ENCODE measurements at places on chromosomes 1 and 21. TPM values are rescaled to one million over a fixed set of nuclear protein-coding genes. Genes with fewer than 3 reads are reported as not detected.

DNA sequence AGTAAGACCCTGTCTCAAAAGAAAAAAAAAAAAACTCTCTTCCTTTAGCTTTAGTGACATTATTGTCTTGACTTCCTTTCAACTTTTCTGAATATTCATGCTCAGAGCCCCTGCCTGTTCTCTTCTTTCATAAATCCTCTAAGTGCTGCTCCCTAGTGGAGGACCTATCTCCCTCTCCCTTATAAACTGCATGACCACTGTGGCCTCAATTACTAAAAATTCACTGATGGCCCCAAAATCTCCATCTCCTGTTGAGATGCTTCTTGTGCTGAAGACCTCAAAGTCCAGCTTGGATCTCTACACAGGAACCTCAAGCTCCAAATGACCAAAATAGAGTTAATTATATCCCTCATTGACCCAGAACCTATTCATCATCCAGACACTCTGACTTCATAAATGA lies 7.8 kb downstream of the ITLN1 start:
- H3K27ac ChIP-seq, result no peak overlapping the region
- peaks cover 6% of the 10 kb centered on the region for H3K4me1 ChIP-seq
- no peak overlapping the region for H3K4me3 ChIP-seq
- H3K27me3 ChIP-seq, result no peaks in the 10 kb centered on the region
- H3K36me3 ChIP-seq, result no peaks in the 10 kb centered on the region

DNA sequence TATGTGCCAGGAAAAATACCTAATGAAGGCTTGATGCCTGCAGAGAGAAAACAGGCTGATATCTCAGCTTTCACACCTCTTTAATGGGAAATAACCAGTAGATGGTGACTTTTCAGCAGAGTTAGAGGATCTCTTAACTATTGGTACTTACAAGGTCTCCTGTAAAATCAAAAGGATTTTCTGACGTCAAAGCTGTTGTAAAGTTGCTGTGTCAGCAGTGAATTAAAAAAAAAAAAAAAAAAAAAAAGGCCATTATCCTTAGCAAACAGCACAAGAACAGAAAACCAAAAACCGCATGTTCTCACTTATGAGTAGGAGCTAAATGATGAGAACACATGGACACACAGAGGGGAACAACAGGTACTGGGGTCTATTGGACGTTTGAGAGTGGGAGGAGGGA lies 349.1 kb downstream of the AMY1C start:
- H3K27ac ChIP-seq, result no peak overlapping the region
- no peaks in the 10 kb centered on the region for H3K27me3 ChIP-seq
- no peaks in the 10 kb centered on the region for H3K36me3 ChIP-seq
- no peaks in the 10 kb centered on the region for H3K4me1 ChIP-seq
- DNase-seq, result no peak

- H3K36me3 ChIP-seq, result no peaks in the 10 kb centered on the region
- H3K27ac ChIP-seq, result no peak overlapping the region
- no peaks in the 10 kb centered on the region for H3K27me3 ChIP-seq
Observed at GRCh38 chr1:154813846-154814505, 56.1 kb downstream of the KCNN3 start.

DNA sequence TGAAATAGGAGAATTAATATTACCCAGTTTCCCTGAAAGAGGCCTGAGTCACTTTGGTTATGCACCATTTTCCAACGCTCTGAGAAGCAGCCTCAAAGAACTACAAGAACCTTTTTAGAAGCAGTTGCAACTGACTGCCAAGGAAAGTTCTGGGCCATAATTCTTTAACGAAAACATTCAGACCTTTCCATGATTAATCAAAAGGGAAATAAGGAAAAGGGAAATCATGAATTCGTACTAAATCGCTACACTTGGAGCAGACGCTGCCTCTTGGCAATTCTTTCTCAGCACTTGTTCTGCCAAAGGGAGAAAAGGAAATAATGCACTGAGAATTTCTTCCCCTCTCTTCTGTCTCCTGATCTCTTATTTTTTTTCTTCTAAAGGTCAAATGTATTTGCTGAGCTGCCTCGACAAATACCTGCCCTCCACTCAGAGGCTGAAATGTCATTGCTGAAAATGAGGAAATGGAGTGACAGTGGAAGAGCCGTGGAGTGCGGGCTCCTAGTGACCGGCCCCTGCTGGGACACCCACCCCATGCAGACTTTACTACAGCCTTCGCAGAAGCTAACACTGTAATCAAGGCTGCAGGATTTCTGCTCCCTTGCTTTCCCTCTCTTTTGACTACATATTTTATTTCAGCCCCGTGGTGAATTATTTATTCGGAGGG lies 67.9 kb upstream of the GALNT2 start:
- peaks cover 28% of the 10 kb centered on the region for H3K4me1 ChIP-seq
- no peaks in the 10 kb centered on the region for H3K27me3 ChIP-seq
- no peak for DNase-seq
- H3K27ac ChIP-seq, result no peak overlapping the region
- H3K4me3 ChIP-seq, result no peak overlapping the region
- no peaks in the 10 kb centered on the region for H3K36me3 ChIP-seq

- peaks cover 47% of the 10 kb centered on the region for H3K4me1 ChIP-seq
- no peaks in the 10 kb centered on the region for H3K36me3 ChIP-seq
- no peak overlapping the region for H3K27ac ChIP-seq
- no peak for DNase-seq
- H3K27me3 ChIP-seq, result no peaks in the 10 kb centered on the region
Observed at GRCh38 chr1:26083208-26083607, 15.8 kb upstream of the TRIM63 start.

DNA sequence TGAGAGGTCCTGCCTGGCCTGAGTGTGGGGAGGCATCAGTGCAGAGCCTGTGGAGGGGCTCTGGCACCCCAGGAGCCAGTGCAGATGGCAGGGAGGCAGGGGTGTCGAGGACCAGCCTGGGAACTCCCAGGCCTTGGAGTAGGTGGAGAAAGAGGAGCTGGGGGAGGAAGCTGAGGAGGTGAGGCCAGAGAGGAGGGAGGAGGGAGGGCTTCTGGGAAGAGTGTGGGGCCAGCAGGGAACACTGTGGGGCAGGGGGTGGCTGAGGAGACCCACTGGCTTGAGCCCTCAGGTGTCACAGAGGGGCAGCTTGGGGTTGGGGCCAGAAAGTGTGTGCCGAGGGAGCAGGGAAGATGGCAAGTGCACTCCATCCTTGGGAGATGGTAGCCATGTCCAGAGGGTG lies 3.8 kb downstream of the COQ8A start:
- H3K4me1 ChIP-seq, result peaks cover 81% of the 10 kb centered on the region
- no peaks in the 10 kb centered on the region for H3K27me3 ChIP-seq
- H3K4me3 ChIP-seq, result no peak overlapping the region

DNA sequence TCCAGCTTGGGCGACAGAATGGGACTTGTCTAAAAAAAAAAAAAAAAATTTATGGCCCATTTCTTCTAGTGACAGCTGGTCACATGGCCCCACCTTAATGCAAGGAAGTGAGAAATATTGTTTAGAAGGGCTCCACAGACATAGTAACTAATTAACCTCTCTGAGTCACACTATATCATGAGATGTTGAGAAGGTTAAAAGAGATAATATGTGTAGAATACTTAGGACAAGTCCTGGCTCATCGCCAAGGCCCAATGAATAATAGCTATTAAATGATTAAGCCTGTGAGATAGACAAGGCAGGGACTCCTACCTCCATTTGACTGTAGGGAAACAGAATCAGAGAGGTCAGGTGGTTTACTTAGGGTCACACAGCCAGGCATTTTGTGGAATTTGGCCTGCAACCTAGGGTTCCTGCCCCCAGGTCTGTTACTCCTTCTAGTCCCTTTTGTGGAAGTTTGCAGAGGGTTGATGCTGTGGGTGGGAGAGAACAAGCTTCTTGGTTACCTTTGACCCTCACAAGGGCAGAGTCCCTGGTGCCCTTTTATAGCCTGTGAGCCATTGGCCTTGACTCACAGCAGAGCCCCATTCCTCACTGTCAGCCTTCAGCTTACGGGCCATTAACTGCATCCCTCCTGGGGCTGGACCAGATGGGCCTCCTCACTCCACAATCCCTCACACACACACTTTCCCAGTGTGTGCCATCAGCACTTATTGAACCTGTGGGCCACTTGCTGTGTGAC lies 48.5 kb downstream of the OPRD1 start:
- no peak overlapping the region for H3K27ac ChIP-seq
- H3K4me3 ChIP-seq, result no peak overlapping the region
- no peak for DNase-seq

The PODN gene
- 35.8 TPM for total RNA-seq

GRCh38 chr1:119440721-119441307 lies 25.9 kb downstream of the HSD3B2 start:
- no peak overlapping the region for H3K27ac ChIP-seq
- no peaks in the 10 kb centered on the region for H3K27me3 ChIP-seq
- DNase-seq, result no peak
- H3K4me1 ChIP-seq, result no peaks in the 10 kb centered on the region
- H3K4me3 ChIP-seq, result no peak overlapping the region
- H3K36me3 ChIP-seq, result no peaks in the 10 kb centered on the region

DNA sequence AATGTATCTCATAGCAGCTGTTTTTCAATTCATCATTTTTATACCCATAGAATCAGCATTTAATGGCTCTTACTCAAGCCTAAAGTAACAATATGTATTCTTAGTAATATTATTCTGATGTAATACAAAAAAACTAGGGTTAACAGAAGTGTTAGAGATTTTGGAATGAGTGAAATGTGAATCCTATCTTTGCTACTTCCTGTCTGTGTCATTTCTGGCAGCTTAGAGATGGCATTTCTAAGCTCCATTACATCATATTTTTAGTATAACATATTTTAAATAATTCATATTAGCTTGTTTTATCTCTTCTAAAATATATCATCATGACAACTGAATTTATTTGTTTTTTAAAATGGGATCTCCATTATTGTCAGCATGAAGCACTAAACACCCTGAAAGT lies 90.2 kb downstream of the LRRC7 start:
- H3K27ac ChIP-seq, result no peak overlapping the region
- no peak for DNase-seq
- no peak overlapping the region for H3K4me3 ChIP-seq
- no peaks in the 10 kb centered on the region for H3K27me3 ChIP-seq
- no peaks in the 10 kb centered on the region for H3K36me3 ChIP-seq

The RGS13 gene
- not detected for total RNA-seq

DNA sequence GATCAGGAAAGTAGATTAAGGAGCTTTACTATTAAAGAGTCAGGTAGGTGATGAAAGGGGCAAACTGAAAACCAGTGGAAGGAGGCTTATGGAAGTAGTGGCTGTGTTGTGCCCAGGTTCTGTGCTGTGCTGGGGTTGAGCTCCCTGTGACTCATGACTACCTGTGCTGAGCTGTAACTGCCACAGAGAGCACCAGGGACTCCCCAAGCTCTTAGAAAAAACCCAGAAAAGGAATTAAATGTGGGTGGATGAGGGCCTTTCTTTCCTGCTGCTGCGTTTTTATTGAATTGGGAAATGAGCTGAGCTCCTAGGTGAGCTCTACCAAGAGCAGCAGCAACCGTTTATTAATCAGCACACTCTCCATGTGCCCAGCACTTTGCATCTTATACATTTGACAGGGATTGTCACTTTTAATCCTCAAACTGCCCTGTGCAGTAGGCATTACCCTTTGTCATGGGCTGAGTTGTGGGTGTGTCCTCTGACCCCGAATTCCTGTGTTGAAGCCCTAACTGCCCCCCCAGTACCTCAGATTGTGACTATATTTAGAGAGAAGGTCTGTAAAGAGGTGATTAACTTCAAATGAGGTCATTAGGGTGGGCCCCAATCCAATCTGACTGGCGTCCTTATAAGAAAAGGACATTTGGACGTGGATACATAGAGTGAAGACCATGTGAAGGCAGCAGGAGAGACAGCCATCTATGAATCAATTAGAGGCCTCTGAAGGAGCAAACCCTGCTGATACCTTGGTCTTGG lies 65.4 kb downstream of the AK4 start:
- H3K27ac ChIP-seq, result peak overlapping the region; percentile 33
- H3K4me1 ChIP-seq, result peaks cover 15% of the 10 kb centered on the region
- no peaks in the 10 kb centered on the region for H3K27me3 ChIP-seq
- no peak overlapping the region for H3K4me3 ChIP-seq
- DNase-seq, result no peak

The FCN3 gene
- 1.3 TPM for total RNA-seq

- H3K27ac ChIP-seq, result no peak overlapping the region
- peaks cover 3% of the 10 kb centered on the region for H3K4me1 ChIP-seq
- no peak for DNase-seq
- H3K4me3 ChIP-seq, result no peak overlapping the region
- H3K36me3 ChIP-seq, result no peaks in the 10 kb centered on the region
Observed at GRCh38 chr1:8809342-8809736, 8.1 kb downstream of the RERE start.

DNA sequence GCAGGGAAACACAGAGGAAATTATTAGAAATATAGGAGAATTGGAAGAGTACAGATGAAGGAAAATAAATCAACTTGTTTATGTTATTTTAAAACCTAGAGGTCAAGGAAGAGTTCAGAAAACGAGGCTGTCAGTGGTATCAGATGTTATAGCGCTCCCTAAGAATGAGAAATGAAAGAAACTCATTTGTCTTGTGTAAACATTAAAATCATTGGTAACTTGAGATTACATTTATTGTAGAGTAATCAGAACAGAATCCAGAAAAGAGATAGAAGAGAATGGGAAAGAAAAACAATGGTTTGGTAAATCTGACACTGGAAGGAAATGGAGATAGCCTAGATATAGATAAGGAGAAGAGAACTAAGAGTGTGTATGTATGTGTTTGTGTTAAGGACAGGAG lies 106.4 kb downstream of the ATF6 start:
- H3K27ac ChIP-seq, result no peak overlapping the region
- H3K4me1 ChIP-seq, result no peaks in the 10 kb centered on the region

The PCAT6 gene
- not detected for total RNA-seq

The ZNF593OS gene
- not detected for total RNA-seq

DNA sequence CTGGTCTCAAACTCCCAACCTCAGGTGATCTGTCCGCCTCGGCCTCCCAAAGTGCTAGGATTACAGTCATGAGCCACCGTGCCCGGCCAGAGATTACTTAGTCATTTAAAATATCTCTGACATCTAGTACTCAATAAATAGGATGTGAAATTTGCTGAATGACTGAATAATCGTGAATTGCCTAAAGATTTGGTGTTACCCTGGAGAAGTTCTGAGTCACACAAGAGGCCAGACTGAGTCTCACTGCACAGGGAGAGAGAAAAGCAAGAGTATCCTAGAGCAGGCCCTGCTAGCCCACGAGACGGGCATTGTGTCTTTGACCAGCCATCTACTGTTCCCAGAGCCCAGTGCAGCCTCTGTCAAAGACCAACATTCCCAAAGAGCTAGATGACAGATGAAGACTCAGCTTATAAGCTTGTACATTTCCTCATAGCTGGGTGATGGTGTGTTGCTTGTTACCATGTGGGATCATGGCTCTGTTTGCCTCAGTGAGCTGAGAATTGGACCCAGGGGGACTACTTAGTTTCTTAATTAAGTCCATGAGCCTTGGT lies 5.6 kb upstream of the EIF4G3 start:
- no peaks in the 10 kb centered on the region for H3K27me3 ChIP-seq
- H3K36me3 ChIP-seq, result no peaks in the 10 kb centered on the region
- H3K4me3 ChIP-seq, result no peak overlapping the region
- no peak for DNase-seq

DNA sequence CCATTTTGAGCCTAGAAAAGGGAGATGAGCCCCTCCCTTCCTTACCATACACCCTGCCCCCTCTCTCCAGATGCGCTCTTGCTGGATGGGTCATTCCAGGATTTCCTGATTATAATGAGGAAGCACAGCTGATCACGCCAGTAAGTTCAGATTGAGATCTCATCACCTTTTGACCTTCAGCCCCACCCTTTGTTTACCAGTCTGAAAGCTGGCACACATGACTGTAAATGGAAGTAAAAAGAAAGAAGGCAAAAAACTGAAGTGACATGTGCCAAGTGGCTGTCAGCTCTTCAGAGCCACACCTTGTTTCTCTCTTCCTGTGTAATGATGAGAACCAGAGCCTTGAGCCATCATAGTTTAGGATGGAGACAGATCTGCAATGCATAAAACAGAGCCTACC lies 27.9 kb downstream of the S1PR1 start:
- H3K4me3 ChIP-seq, result no peak overlapping the region
- H3K27ac ChIP-seq, result no peak overlapping the region
